Glutamatergic neuron (in vitro differentiated cells): ENCODE measurements at places on chromosomes 6 and 20. TPM values are rescaled to one million over a fixed set of nuclear protein-coding genes. Genes with fewer than 3 reads are reported as not detected.
A peak's percentile ranks its signal among the peaks of the same experiment; 100 is the strongest.

C20orf204 gene
- total RNA-seq, result 3.9 TPM

PNPLA1 gene
- total RNA-seq, result not detected

RAMACL gene
- 9.5 TPM for total RNA-seq

HCK gene
- total RNA-seq, result 0.78 TPM

PRSS16 gene
- 0.64 TPM for total RNA-seq

GJA10 gene
- total RNA-seq, result not detected

NOTCH4 gene
- total RNA-seq, result 4.9 TPM

F13A1 gene
- total RNA-seq, result not detected

- DNase-seq, result no peak
Measured at GRCh38 chr6:30571762-30572082, 480 bp downstream of the ABCF1 start.

GRCh38 chr6:138287144-138287955 lies 69.1 kb upstream of the PBOV1 start:
- DNase-seq, result no peak

GRCh38 chr20:8670893-8671215 lies 398.0 kb upstream of the PLCB4 start:
- DNase-seq, result no peak

DNA sequence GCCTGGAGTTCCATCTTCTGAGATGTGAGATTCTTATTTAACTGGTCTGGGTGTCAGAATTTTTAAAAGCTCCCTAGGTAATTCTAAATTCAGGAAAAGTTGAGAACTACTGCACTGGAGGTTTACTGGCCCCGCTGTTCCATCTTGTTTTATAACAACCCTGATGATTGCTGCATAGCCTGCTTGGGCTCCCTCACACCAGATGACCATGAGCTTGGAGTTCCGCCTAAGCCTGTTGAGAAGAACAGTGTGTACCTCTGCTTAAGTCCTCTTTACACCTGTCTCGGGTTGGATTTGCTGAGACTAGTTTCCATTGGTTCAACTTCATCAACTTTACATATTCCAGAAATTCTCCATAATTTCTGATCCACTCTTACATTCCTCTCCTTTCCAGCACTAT lies 77.9 kb downstream of the FKBP5 start:
- no peak for DNase-seq

DNA sequence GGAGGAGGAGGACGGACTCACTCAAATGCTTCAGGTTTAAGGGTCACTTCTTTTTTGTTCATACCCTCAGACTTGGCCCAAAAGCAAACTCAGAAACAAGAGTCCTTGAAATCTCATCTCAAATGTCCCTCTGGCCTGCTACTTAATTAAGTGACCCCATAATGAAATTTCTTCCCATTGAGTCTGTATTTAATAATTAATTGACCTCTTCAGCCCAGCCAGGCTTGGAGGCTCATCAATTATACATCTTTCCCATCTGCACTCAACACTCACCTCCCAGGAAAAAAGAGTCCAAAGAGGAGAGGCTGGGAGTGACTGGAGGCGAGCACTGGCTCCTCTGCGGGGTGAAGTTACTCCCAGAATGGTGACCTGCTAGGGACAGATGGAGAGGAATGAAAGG lies 90.5 kb upstream of the EYA2 start:
- no peak for DNase-seq

GRCh38 chr6:128743974-128744765 lies 138.8 kb upstream of the LAMA2 start:
- no peak for DNase-seq

GRCh38 chr20:48995589-48995988 lies 50.5 kb upstream of the CSE1L start:
- no peak for DNase-seq

- DNase-seq, result no peak
Measured at GRCh38 chr20:34768096-34768495, 57.4 kb downstream of the NCOA6 start.

DNA sequence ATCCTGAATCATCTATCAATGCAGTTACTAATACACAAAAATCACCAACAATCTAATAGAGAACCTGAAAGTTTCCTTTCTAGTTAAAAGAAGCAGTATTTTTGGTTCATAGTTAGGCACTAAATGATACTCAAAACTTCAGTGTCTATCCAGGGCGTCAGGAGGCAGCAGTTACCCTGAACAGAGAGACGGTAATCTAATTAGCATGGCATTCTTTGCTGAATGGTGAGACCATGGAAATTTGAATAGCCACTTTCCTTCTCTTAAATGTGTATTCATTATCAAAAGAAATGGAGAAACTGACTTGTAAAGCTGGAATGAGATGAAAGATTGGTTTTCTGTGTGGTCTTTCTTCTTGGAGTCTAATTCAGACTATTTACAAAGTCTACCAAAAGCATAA lies 146.6 kb upstream of the BMP5 start:
- no peak for DNase-seq

DNA sequence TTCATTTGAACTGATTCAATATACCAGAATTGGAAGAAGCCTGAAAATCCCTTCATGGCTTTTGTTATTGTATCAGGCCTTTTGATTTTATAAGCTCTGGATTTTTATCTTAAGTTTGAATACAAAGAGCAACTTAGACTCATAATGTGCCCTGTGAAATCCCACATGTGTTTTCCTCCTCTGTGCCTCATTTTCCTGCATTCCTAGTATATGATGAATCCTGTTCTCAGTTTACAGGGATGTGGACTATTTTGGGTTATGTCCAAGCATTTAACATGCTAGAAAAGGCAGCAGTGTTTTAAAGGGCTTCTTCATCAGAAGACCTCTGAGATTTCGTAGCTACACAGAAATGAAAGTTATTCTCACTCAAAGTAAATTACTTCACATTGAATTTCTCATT lies 455.0 kb downstream of the RFPL4B start:
- DNase-seq, result no peak

GRCh38 chr6:131643855-131644460 lies 6.9 kb downstream of the ENPP3 start:
- no peak for DNase-seq

- DNase-seq, result no peak
Measured at GRCh38 chr6:36357872-36358225, 21.2 kb upstream of the BNIP5 start.

- DNase-seq, result no peak
Measured at GRCh38 chr6:63765828-63766227, 130.2 kb downstream of the PHF3 start.

GRCh38 chr6:126302191-126302590 lies 37.7 kb upstream of the CENPW start:
- DNase-seq, result no peak

GRCh38 chr6:24720131-24720603 lies 1.2 kb upstream of the C6orf62 start:
- DNase-seq, result peak; percentile 59

DNA sequence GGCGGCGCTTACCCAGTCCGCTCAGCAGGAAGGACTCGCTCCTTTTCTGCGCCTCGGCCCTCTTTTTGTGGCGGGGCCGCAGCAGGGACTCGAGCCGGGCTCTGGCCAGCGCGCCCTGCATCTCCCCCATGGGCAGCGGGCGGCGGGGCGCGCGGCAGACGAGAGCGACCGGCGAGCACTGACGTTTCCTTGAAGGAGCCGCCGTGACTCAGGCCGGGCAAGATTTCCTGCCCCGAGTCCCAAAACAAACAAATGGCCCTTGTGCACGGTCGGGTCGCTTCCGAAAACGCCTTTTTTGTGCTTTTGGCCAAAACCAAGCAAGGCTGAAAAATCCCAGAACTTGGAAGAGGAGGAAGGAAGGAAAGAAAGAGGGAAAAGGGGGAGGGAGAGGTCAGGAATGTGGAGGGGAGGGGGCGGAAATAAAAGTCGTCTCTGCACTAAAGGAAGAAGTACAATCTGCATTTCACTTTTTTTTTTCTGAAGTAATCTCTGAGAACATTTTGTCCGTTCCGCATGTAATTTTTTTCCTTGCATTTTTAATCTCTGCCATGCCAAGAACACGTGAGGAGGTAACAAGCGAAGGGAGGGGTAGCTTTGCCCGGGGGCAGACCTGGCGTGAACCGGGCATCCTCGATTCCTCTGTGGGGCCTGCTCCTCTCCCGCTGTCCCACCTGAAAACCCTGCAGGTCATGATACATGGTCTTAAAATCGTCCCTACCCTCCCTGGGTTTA lies 123.3 kb upstream of the SLC2A12 start:
- peak; percentile 73 for DNase-seq

DNA sequence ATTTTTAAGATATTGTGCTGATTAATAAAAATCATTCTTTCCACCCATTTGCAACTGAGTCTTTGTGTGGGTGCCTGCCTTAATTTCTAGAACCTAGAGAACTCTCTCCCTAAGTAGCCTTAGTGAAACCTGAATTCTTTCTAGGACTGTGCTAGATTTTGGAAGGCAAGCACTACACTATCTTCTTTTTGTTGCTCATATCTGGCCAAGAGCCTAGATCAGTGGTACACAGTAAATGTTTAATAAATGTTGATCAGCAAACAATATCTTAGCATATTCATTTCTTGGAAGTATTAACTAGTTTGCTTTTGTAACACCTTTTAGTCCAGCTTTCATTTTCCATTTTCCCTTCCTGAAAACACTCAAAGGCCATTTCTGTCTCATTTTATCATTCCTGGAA lies 108.5 kb upstream of the CARMIL1 start:
- no peak for DNase-seq

DNA sequence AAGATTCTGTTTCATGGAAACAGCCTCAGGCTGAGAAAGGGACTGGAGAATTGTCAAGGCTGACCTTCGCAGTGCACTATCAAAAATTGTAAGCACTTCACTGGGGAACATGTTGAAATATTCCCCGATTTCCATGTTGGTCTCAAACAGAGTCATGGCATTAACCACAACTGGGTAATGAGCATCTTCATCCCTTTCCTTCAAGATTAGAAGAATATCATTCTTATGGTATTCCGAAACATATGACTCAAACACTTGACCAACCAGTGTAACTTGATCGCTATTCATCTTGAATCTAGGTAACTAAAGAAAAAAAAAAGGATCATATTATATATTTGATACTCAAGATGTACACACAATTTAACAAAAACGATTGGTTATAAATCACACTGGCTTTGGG lies 3.5 kb downstream of the MCM9 start:
- no peak for DNase-seq

- no peak for DNase-seq
Measured at GRCh38 chr6:169965657-169966311, 214.4 kb downstream of the ERMARD start.

DNA sequence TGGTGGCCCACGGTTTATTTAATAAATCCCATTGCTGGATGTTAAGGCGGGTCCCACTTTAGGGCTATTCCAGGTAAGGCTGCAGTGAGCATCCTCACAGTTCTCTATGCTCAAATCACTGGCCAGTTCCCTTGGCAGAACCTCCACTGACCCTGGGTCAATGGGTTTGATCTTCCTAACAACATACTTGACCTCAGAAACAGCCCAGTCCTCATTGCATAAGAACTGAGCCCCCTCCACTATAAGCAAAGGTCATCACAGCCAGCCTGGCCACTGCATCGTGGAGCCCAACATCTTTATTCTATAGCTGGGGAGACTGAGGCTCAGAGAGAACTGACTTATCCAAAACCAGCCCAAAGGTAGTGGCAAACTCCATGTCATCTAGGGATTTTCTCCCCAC lies 4.3 kb upstream of the BPIFB1 start:
- DNase-seq, result no peak

- DNase-seq, result no peak
Measured at GRCh38 chr20:257419-257818, at the start of gene DEFB132. TSS of gene DEFB132 (plus strand) at chr20:257724. CDS start at chr20:257779, 55 bp downstream.

DNA sequence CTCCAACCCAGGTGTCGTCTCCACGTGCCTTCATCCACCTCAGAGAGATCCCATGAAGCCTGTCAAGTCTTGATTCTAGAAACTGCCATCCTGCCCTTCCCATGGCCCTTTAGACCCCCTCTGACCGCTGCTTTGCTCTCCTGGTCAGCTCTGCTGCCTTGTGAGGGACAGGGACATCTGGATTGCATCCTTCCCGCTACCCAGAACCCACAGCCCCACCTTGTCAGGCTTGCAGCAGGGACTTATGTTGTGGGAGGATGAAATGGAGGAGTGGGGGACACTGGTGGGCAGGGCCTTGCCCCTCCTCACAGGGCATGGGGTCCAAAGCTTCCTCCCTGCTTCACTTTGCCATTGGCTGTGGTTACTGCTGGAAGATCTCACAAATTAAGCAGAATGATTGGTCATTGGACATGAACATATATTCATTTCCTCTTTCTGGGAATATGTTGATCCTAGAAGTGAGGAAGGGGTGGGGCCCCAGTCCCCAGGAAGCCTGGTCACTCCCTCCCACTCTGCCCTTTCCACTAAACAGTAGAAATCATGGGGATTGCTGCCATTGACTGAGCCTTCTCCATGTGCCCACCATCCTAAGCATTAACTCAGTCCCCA lies 4.5 kb downstream of the GLP1R start:
- no peak for DNase-seq

DNA sequence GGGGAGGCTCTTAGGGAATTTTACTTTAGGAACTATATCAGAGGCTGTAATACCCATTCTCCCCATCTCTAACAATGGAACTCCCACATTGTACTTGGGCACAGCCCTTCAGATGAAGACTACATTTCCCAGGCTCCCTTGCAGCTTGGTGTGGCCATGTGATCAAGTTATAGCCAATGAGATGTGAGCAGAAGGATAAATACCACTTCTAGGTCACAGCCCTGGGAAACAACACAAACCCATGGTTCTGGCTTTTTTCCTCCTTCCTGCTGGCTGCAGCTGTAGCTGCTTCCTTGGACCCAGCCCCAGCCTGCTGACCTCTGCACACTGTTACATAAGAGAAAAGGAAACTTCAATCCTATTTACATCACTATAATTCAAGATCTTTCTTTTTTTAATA lies 445.9 kb upstream of the JARID2 start:
- DNase-seq, result peak; percentile 62

DNA sequence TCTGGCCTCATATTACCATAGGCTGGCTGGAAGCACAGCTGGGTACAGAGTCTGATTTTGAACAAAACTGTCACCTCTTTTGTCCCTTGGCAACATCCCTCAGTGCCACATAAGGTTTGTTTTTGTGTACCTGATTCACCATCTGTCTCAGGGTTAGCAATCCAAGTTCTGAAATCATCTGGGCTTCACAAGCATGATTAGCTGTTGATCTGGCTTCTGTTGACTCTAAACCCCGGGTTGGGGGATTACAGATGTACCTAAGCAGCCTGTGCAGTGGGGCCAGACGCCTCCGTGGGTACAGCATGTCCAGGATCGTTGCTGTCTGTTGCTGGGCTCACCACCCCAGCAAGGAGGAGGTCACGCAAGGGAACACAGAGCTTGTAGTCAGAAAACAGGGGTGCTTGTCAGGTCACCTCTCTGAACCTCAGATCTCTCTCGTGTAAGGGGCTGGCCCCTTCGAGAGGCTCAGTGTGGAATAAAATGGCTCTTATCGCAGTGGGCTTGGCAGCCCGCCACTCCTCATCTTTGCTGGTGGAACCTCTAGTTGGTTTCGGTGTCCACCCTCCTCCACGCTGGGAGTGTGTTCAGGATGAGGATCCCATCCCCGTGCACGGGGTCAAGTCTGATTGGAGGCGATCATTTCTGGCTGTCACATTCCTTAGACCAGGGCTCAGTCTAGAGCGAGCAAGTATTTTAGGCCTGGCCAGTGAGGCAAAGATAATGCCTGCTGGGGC lies 39.2 kb upstream of the ZNF831 start:
- no peak for DNase-seq

GRCh38 chr20:47330933-47331708 lies 25.4 kb downstream of the ZMYND8 start:
- no peak for DNase-seq

- DNase-seq, result no peak
Measured at GRCh38 chr6:40377173-40377806, 209.9 kb downstream of the LRFN2 start.
